ENCODE measurements at places on chromosomes 4 and X.

DNA sequence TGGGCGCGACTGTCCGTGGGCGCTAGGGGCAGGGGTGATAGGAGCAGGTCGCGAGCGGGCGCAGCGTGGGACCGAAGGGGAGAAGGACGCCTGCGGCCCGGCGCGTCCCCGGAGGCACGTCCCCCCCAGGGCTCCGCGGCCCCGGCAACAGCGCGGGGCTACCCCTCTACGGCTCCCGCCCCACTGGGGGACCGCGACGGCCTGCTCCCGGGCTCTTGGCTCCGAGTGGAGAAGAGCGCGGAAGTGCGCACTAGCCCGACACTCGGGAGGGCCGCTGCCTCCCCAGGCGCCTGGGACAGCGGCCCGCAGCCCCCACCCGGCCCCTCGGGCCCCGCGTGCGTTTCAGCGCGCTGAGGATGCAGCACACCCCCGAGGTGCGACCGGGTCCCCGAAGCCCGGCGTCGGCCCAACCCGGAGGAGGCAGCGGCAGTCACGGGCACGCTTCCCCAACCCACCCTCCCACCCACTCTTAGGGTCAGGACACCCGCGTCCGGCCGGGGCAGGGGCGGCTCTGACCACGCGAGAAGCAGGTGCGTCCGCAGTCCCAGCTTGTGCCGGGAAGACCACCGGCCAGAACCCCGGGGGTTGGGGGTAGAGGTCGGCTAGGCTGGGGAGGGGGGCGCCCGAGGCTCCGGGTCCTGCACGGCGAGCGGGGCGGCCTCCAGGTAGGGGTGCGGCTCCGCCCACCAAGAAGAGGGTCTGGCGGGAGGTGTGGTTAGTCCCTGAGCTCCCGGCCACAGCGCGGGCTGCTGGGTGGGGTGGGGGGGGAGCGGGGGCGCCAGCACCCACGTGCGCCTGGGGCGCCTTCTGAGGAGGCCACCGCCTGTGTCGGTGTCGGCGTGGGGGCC lies 18.5 kb upstream of the NAT8L start:
- DNase-seq: no peak

GRCh38 chr4:6275351-6275750 lies 5.7 kb downstream of the WFS1 start:
- no peak for DNase-seq

GRCh38 chr4:42482516-42483327 lies 85.4 kb downstream of the SHISA3 start:
- DNase-seq: no peak

- DNase-seq: no peak
Observed at GRCh38 chrX:88940904-88941303, 193.9 kb downstream of the CPXCR1 start.

DNA sequence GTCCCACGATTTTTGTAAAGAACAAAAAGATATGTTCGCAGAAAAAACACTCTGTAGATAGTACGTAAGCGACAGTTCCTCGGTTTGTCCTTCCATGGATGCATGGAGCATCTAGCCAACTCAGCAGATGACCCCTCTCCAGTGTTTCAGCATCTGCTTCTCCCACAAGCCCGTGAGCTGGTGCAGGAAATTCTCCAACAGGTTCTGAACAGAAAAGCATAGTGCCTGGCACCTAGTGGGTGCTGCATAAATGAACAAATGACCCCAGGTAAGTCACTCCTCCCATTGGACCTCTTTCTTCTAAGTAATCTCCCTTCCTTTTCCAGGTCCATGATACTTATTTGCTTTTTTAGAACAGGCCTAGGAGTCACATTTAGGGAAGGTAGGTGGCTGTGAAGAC lies 966 bp upstream of the KIAA0232 start:
- no peak for DNase-seq

DNA sequence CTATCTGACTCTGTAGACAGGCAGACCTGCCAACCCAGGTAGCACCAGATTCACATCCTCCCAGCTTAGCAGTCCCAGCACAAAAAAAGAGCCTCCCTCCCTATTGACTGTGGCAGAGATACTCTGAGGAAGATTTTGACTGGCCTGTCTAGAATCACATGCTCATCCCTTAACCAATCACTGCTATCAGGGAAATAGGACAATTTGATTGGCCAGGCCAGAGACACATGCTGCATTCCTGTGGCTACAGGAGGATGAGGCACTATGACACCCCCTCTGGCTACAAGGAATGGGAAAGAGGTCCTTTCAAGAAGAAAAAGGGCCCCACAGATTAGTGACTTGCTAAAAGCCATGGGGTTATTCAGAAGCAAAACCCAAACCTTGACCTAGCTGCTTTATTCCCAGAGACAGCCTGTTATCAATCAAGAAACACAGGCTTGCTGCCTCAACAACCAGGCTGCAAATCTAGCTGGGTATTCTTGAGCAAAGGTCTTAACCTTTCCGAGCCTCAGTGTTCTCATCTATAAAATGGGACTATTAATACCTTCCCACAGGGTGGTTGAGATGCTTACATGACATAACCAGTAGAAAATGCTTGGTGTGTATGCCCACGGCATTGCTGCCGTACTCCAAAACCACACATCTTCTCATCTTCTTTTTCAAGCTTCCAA lies 147.6 kb downstream of the BCOR start:
- no peak for DNase-seq

GRCh38 chr4:139922406-139923024 lies 231.5 kb downstream of the MAML3 start:
- no peak for DNase-seq

GRCh38 chrX:72101597-72102037 lies 30.1 kb downstream of the RTL5 start:
- DNase-seq: peak; percentile 18

DNA sequence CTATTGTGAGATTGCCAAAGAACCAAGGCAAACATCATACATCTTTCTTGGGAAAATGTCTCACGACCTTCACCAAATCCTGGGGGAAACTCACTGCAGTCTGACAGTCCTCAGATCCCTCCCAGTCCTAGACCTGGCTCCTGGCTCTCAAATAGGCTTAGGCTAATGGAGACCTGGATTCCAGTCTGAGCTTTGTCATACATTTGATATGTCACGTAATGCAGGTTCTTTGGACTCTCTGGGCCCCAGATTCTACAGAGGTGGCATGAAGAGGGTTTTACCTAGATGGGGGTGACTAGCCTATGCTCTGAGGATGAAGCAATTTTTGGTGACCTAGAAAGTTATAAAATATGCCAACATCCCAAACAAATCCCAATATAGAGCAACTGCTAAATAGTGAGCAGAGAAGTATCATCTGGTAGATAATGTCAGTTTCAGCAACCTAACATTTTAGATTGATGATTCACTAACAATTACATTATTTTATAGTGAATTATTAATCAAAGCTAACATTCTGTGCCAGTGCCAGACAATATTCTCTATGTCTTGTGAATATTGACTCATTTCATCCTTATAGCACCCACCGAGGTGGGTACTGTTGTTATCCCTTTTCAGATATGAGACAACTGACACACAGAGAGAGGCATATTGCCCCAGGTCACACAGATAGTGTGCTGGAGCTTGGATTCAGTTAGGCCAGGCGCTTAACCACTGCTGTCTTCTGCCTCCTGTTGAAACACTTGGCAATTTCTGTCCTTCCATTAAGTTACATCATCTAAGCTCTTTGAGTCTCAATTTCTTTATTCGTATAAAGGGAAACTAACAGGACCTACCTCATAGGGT lies 195.4 kb upstream of the MAMLD1 start:
- no peak for DNase-seq

- no peak for DNase-seq
Observed at GRCh38 chr4:186104890-186105646, 564 bp downstream of the FAM149A start.

DNA sequence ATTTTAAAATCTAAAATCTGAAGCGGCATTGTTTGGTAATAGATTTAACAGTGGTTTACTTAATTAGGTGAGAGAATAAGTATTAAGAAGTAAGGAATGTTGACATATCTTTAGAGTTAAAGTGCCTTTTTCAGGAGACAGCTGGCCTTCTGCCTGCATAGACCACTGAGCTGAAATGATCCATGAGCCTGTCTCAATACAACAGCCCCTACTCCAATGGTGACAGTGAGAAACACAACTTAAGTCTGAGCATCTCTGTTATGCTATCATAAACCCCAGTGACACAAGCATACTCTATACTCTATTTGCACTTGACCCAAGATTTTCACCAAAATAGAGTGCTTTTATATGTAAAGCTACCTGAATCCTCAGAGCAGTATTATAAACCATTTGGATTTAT lies 137.9 kb downstream of the GRIA2 start:
- no peak for DNase-seq

GRCh38 chr4:163598489-163598888 lies 104.0 kb downstream of the TMA16 start:
- DNase-seq: no peak

GRCh38 chr4:147477439-147477838 lies 3.5 kb upstream of the EDNRA start:
- no peak for DNase-seq

- peak; percentile 83 for DNase-seq
Observed at GRCh38 chr4:10095296-10095991, 21.2 kb downstream of the WDR1 start.
